ENCODE measurements at places on chromosomes 3 and 15.

- DNase-seq, result no peak
Observed at GRCh38 chr15:70505411-70505919, 257.9 kb downstream of the UACA start.

- no peak for DNase-seq
Observed at GRCh38 chr3:52299879-52300611, 12.4 kb downstream of the GLYCTK start.

GRCh38 chr3:43180694-43181093, 74.8 kb upstream of the POMGNT2 start:
- no peak for DNase-seq

DNA sequence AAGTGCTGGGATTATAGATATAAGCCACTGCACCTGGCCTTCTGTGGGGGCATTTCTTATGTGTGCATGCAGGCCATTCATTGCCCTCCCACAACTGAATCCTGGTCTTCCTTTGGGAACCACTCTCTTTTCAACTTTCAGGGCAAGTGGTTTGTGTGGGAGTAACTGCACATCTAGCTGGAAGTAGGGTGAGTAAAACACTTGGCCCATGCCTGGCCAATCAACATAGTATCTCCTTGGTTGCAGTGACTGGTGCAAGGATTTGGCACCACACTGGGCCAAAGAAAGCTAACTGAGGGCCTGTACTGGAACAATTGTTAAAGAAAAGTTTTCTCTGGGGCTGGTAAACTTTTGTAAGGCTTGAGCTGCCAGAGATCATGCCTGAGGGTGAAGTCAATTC, 189.2 kb upstream of the FEZF2 start:
- DNase-seq, result no peak

DNA sequence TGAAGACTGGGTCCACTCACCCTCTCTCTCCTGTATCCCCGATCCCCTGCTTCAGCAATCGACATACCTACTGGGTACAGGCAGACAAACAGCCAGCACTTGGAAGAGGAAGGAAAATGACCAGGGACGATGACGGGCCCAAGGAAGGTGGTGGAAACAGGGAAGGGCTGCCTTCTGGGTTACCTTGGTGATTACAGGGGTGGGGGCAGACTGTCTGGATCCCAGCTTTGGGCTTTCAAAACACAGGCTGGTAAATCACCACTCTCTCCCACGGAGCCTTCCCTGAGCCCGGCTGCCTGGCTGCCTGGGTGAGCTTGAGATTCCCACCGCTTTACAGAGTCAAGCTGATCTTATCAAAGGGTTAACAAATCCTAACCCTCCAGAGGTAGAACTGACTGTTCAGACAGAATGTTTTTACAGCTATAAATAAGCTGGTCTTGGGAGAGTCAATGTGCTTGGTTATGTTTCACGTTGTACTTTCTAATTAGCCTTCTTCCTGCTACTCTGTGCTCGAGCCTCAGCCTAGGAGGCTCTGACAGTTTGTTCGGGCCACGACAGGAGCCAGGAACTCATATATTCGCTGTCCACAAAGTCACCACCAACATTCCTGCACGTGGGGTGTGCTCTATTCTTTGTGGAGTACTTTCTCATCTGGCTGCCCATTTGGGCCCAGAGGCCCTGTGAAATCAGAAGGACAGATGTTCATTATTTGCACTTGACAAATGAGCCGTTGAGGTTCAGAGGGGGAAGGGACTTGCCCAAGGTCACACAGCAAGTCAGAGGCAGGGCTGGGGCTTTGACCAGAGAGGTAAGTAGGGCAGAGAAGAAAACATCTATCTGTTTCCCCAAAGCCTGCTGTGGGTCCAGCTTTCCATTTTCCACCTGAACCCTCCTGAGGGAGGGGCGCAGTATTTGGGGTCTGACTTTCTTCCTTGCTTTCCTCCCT, 63.5 kb downstream of the FEM1B start:
- DNase-seq, result no peak

- no peak for DNase-seq
Observed at GRCh38 chr15:89747708-89748682, 3.1 kb downstream of the MESP1 start.

- no peak for DNase-seq
Observed at GRCh38 chr15:64096668-64097384, 1.0 kb downstream of the SNX1 start.

DNA sequence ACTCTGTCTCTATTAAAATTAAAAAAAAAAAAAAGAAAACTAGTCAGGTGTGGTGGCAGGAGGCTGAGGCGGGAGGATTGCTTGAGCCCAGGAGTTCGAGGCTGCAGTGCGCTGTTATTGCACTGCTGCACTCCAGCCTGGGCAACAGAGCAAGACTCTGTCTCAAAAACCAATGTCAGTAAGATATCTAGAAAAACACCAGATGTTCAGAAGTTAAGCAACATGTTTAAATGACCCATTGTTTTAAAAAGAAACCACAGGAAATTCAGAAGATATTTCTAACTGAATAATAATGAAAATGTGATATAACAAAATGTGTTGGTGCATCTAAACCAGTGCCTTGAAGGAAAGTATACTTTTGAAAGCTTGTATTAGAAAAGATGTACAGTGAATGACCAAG, 203.4 kb upstream of the CGNL1 start:
- no peak for DNase-seq

DNA sequence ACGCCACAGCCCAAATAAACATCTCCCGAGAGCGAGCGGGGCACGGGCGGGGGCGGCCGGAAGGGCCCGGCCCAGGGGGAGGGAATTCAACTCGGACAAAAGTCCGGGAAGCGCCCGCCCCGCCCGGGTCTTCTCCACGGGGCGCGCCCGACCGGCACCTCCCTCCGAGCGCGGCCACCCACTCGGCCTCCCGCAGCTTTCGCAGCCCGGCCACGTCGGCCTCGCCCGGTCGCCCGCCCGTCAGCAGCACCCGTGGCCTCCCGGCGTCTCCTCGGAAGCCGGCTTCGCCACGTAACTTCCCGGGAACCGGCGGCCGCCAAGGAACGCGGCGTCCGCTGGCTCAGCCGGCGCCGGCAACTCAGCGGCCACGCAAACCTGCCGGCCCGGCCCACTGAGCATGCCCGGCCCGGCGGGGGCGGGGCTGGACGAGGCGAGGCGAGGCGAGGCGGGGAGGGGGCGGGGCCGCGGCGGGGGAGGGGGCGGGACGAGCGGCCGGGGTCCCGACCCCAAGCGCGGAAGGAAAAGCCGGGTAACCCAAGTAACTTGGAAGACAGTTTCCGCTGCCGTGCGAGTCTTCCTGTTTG, at the start of gene TJP1:
Gene TJP1, minus strand, starts transcription at position 369 of the 584 bp plus-strand sequence. CDS start 440 bp downstream, outside the sequence.
- no peak for DNase-seq

DNA sequence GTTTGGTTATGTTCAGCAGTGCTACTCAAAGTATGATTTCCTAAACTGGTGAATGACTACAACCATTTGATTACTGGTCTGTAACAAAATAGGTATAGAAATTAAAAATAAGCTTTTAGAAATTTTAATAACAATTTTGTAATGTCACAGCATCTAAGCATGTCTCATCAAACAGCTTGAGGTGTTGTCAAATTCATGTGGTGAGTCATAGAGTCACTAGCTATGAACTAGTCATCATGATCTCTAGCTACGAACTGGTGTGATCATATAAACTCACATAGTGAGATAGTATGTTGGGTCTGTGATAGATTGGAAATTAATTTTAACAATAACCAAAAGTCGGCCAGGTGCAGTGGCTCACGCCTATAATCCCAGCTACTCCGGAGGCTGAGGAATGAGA, 213.9 kb upstream of the RBMS3 start:
- no peak for DNase-seq

DNA sequence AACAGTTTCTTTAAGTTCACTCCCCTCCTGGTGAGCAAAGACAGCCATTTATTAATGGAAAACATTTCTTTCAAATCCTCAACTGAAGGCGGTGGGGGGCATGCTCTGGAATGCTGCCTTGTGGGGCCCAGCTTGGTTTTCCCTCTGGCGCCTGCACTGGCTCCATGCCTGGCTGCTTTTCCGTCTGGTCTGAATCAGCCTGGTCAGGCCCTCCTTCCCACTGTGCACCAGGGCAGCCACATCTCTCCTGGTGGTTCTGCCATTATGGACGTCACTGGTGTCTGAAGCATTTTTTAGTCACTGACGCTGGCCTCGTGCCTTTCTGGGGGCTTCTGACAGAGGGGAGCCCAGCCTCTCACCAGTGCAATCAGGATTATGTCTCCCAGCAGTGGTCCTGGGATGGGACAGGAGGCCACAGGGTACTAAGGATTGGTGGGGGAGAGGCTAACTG, 57.6 kb upstream of the APEH start:
- no peak for DNase-seq

DNA sequence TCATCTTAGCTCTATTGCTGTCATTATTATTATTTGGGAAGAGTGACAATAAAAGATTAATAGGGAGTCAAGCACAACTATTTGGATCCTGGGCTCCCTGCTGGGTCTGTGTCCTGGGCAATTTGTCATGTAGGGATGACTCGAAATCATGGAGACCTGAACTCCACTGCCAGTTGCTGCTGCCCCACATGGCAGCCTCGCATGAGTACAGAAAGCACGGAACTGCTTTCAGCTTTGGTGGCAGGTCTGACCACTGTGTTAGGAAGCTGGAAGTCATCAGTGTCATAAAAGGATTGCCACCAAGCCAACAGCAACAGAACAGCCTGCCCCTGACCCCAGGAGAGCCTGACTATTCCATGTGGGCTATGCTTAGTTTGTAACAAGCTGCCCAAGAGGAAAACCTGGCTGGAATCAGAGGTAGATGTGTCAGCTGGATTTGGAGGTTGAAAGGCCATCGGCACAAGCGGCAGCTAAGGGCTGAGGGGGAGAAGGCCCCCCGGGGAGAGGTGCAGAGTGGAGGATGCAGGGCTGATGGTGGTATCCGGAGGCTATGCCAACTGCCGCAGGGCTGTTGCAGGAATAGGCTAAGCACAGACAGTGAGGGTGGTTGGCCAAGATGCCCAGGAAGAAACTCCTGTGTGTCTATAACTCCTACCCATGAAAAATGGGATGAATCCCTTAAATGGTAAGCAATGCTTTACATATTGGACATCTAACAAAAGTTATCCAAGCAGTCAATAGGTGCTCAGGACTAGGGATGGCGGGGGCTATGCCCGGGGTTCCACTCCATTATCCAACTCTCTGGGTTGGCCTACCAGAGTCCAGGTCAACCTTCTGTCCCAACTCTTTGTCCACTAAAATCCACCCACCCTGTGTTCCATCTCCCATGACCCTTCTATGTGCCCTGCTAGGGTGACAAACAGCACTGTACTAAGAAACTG, 291.6 kb downstream of the ADAMTS17 start:
- no peak for DNase-seq

DNA sequence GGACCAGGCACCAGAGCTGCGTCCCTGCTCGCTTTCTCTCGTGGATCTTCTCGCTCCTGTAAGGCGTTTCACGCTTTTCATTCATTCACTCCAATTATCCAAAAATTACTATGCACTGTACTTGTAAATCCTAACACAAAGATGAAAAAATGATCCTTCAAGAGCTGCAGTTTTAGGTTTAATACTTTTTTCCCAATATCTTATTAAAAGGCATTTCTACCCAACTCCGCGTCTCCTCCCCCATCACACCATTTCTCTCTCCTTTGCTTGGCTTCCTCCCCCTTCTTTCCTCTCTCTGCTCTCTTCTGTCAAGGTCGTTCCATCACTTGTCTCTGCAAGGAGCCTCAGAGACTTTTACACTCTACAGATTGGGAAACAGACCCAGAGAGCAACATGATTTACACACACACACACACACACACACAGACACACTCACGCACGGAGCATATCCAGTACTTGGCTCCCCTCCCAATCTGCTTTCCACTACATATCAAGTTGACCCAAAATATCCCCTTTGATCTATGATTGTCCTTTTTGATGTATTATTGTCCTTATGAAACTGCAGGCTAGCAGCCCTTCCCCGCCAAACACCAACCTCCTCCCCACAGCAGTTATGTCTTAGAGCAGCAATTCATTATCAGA, 479 bp upstream of the CLDN1 start:
- DNase-seq, result no peak

GRCh38 chr15:93860701-93861100, 370.7 kb upstream of the MCTP2 start:
- DNase-seq, result no peak

DNA sequence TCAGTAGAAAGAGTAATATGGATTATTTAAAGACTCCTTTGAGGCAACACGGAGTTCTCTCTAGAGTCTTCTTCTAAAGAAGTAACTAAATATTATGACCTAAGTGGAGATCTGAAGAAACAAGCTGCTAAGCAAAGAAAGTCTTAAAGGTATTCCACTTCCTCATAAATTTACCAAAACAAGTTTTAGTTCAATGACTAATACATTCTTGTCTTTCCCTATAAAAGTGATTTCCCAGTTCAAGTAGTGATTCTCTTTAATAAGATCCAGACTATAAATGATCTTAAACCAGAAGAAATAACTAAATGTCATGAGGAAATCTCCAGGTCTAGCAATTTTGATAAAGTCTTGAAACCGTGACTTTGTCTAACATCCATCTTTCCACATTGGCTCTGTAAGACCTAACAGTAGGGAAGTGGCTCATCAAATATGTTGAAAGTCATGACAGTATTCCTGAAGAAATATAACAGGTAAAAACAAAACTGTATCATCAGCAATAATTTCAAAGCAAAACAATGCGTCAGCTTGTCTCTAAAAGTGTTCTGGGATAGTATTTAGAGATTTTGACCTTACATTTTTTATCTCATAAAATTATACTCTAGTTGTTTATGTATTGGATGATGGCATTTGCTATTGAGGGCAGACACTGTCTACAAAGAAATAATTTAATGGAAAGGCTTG, 51.8 kb upstream of the NEDD4 start:
- no peak for DNase-seq

DNA sequence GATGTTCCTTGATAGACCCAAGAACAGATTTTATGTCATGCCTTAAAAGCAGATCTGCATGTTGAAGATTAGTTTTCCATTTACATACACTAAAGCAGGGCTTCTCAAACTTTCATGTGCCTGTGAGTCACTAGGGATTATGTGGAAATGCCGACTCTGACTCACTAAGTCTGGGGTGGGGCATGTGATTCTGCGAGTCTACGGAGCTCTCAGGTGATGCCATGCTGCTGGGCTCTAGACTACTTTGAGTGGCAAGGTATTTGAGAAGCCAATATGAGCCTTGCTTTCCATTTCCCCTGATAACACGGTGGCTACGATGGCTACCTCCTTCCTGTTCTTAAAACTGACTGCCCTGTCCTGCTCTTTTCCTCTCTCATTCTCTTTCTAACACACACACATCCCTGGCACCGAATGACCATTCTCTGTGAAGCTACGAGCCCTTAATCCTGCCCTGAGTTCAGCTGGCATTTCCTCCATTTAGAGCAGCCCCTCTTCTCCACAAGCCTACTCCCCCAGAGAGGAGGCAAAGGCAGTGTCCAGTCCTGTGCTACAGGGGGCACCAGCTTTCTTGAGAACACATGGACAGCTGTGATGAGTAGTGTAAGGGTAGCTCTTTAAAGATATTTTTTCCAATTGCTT, 39.7 kb upstream of the PYGO1 start:
- DNase-seq, result no peak
